ENCODE measurements at places on chromosomes 7 and 10. TPM values are rescaled to one million over a fixed set of nuclear protein-coding genes. Genes with fewer than 3 reads are reported as not detected.

DNA sequence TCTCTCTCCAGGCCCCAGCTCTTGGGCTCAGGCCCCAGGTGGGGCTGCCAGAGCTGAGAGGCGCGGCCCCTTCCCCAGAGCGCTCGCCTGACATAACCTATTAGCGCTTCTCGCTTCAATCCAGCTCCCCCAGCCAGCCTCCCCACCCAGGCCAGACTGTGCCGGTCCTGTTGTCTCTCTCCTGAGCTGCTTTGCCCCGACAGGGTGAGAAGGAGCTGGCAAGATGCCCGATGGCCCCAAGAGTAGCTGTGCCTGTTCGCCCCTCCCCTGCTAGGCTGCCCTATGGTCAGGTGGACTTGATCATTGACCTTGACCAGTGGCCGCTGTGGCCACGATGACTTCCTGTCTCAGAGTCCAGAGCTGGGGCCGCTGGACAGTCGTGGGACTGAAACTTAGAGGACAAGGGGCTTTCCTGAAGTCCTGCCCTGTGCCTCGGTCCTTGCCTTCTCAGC, 9.1 kb downstream of the TMEM270 start:
- DNase-seq, result no peak

Gene RET
- 24.3 TPM for polyA plus RNA-seq

Gene TCAF2
- 2.9 TPM for polyA plus RNA-seq

Gene SPACDR
- 1.3 TPM for polyA plus RNA-seq

Gene FANK1
- polyA plus RNA-seq, result 10.0 TPM

DNA sequence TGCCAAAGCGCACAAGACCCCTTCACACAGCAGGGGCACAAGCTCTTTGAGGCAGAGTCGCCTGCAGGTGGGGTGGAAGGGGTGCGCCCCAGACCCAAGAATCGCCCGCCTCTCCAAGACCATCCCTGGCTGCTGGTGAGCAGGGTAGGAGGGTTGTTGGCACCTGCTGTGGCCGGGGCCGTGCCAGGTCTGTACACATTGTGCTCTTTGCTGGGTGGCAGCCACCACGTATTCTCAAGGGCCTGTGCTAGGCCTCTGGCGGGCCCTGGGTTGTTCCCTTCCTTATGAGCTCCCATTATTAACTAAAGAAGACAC, 84.4 kb downstream of the LHPP start:
- DNase-seq, result no peak

Gene RNF133
- polyA plus RNA-seq, result 0.21 TPM

Gene LLCFC1
- polyA plus RNA-seq, result 0.40 TPM

GRCh38 chr10:33674491-33674890, 340.0 kb upstream of the NRP1 start:
- DNase-seq, result no peak
